ENCODE measurements at places on chromosomes 3 and 15.

- no peak for DNase-seq
These were observed 87.4 kb downstream of the STAG1 start for GRCh38 chr3:136664771-136665170.

DNA sequence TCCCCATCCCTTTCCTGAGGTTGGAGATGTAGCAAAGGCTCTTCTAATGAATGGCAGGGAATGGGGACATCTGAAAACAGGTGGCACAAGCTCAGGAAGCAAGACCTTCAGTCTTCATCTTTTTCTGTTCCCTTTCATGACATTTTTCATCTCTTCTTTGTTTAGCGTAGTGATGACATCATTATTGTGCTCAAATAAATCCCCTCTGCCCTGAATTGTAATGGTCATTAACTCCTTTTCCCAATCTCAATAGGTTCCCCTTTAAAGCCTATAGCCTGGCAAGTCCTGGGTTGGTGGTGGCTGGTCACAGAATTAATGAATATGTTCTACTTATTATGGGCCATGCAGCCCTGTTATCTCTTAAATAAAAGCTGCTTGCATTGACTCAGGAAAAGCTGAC is 21.4 kb downstream of the TF start:
- DNase-seq = no peak

- DNase-seq = no peak
These were observed 22.4 kb downstream of the SPTSSB start for GRCh38 chr3:161348796-161349400.

DNA sequence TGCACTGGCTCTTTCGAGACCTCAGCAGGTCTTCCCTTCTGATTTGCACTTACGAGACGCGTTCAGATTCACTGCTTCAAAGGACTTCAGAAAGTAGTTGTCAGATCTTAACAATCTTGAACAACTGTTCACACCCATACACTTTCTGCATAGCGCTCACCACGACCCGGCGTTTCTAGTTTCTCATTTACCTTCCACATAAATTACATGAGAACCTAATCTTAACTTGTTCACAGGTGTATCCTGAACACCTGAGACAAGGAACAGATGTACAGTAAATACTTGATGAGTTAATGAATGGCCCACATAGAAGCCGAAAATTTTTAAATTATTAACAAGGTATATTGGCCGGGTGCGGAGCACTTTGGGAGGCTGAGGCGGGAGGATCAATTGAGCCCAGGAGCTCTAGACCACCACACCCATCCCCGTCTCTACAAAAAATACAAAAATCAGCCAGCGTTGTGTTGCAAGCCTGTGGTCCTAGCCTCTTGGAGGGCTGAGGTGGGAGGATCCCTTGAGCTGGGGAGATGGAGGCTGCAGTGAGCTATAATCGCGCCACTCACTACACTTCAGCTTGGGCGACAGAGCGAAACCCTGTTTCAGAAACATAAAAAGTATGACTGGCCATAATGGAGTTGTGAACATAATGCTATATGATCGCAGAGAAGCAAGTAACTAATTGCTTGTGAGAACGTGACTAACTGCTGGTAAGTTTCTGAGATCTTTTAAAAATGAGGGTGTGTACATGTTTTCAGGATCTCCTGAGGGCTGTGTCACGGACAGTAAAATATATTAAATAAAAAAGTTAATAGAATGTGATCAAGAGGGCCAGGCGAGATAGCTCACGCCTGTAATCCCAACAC is 984 bp upstream of the SMARCC1 start:
- no peak for DNase-seq

DNA sequence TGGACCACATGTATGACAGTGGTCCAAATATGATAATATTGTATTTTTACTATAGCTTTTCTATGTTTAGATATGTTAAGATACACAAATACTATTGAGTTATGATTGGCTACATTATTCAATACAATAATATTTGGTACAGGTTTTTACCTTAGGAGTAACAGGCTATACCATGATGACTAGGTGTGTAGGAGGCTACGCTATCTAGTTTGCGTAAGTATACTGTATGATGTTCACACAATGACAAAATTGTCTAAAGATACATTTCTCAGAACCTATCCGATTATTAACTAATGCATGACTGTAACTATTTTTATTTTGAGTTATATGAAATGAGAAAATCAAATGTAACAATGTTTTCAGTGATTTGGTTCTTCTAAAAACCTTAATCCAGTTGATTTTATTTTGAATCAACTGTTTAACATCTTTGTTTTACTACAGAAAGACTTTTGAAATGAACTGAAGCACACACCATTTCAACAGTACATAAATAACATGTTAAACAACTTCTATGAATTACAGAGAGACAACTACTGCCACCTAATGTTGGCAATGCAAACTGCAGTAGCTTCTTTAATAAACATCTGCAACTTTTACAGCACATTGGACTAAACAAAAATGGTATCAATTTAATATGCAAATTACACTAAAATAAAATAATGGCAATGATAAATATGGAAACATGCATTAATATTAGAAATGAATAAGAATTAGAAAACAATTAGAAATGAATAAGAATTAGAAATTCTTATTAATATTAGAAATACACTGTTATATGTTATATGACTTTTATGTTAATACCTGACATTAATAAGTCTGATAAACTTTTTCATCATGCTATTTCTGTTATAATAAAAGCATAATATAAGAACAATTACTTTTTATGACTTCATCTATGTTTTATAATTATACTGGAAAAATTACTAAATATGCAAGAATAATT is 255.7 kb downstream of the MBNL1 start:
- DNase-seq = no peak

DNA sequence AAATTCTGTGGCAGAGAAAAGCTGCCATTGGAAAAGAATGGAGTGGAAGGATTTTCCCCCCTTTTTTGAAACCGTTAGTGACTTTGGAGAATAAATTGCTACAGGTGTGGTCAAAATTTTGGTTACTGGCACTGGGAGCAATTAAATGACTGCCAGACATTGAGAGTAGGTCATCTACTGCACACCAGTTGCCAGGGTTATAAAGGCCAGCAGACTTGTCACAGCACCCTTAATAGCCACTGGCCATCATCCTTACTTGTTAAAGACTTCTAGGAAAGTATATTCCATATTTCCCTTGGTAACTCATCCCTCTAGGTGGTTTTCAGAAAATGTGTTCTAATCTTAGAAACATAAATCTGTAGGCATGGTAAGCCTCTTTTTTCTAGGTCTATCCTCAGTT is 8.0 kb downstream of the PIK3CA start:
- DNase-seq = no peak

All from HL-60 (cell line).